ENCODE measurements at places on chromosomes 5 and 9.

- DNase-seq: no peak
Measured at GRCh38 chr5:54469622-54470021, 14.1 kb downstream of the HSPB3 start.

DNA sequence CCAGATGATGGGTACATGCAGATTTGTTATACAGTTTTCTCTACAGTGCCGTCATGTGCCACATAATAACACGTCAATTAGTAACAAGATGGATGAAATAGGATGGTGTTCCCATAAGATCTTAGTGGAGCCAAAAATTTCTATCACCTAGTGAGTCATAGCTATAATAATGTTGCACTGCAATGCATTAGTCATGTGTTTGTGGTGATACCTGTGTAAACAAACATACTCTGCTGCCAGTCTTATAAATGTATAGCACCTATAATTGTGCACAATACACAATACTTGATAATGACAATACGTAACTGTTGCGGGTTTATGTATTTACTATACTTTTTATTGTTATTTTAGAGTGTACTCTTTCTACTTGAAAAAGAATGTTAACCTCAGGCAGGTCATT, 865.4 kb downstream of the MAT2B start:
- DNase-seq: no peak

- DNase-seq: no peak
Measured at GRCh38 chr5:78293851-78294247, 649 bp downstream of the AP3B1 start.

DNA sequence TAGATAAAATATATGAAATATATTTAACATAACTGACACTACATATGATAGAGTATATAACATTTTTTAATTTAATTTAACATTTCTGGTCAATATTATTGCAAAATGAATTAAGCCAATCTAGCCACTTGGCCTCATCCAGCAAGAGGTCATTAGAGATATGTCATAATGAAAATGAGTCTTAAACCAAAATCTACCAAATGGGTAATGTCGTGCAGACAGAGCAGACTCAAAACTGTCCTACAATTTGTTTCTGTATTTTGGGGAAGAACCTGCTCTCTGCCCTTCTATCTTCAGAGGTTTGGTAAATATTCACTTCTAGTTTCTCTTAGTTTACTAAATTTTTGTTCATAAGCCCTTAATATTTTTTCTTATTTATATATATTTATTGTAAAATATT, 61.4 kb downstream of the ARHGEF28 start:
- DNase-seq: no peak

- DNase-seq: no peak
Measured at GRCh38 chr5:161105525-161105924, 253.5 kb upstream of the ATP10B start.

- peak; percentile 30 for DNase-seq
Measured at GRCh38 chr5:116573279-116573701, 1.3 kb downstream of the SEMA6A start.

DNA sequence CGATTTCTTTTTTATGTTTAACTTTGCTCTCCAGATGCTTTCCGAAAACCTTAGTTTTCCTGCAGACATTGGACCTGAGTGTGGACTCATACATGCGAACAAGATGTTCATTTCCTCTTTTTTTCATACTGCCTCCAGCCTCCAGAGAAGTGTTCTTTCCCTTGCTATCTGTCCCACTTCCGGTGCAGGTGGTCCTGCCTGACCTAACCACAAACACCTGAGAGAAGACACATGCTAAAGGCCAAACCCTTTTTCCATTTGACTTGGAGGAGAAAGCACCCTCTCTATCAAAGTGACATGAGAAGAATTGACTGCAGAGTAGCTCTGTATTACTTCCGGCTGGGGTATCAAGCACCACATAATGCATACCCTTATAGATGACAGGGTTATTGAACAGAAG, 334.0 kb downstream of the ARHGEF28 start:
- DNase-seq: no peak

GRCh38 chr5:54315736-54316528, 5.6 kb upstream of the ARL15 start:
- no peak for DNase-seq

- DNase-seq: peak; percentile 33
Measured at GRCh38 chr9:92140074-92140753, 25.0 kb upstream of the SPTLC1 start.

- DNase-seq: peak; percentile 90
Measured at GRCh38 chr5:173616577-173617118, at the start of gene BOD1. TSS of gene BOD1 (minus strand) at chr5:173616650. CDS start at chr5:173616436, 214 bp downstream.

- DNase-seq: no peak
Measured at GRCh38 chr9:69885474-69885929, 64.9 kb downstream of the CFAP95 start.

DNA sequence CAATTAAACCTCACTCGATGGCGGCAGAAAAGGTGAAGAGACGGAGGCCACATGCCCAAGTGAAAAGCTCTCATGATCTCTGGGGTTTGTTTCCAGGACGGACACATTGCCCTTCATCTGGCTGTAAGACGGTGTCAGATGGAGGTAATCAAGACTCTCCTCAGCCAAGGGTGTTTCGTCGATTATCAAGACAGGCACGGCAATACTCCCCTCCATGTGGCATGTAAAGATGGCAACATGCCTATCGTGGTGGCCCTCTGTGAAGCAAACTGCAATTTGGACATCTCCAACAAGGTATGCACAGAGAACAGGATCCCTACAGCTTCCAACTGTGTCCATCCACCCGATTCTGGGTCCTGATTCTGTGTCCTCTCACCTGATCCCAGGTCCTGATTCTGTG, 74.5 kb upstream of the CTSL start:
- no peak for DNase-seq

GRCh38 chr5:93899026-93899600, 157.7 kb upstream of the POU5F2 start:
- no peak for DNase-seq

GRCh38 chr9:105026451-105026850, 98.5 kb upstream of the ABCA1 start:
- no peak for DNase-seq

DNA sequence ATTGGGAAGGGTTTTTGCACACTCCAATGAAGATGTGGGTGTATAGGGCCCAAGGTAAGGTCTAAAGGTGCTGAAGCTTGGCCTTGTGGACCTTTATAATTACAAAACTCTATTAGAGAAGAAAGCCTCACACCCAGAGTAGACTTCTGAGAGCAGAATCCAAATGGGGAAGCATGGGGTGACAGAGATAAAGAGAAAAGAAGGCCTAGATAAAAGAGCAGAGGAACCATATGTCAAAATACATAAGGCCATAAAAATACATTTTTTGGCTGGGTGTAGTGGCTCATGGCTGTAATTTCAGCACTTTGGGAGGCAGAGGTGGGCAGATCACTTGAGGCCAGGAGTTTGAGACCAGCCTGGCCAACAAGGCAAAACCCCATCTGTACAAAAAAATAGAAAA, 27.4 kb upstream of the TCERG1 start:
- DNase-seq: no peak

GRCh38 chr5:127430627-127431026, 86.8 kb upstream of the PRRC1 start:
- DNase-seq: no peak

DNA sequence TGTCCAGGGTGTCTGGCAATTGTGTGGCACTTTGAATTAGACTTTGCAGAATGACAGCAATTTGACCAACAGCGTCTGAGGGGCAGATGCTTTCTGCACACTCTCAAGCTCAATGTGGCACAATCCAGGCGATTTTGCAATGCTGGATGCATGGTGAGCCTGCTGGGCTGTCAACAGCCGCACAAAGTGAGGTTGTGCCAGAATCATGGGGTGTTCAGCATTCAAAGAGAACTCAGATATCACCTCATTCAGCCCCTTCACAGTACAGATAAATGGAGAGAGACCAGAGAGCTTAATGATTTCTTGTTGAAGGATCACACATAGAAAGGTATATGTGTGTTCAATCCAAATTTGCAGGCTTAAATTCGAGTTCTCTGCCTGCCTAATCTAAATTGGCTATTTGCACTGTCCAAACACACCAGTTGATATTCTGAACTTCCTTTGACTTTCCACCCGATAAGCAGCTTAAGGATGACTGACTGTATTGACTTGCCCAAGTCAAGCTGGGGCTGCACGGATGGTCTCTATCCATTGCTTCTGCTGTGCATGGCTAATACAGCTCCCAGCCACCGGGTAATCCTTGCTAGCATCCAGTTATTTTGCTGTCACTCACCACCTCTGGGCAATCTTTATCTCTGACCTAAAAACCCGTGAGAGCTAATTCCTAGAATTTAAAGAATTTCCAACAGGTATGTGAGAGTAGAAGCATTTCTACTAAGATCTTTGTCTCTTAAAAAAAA, 157.9 kb upstream of the TAS2R1 start:
- DNase-seq: no peak

DNA sequence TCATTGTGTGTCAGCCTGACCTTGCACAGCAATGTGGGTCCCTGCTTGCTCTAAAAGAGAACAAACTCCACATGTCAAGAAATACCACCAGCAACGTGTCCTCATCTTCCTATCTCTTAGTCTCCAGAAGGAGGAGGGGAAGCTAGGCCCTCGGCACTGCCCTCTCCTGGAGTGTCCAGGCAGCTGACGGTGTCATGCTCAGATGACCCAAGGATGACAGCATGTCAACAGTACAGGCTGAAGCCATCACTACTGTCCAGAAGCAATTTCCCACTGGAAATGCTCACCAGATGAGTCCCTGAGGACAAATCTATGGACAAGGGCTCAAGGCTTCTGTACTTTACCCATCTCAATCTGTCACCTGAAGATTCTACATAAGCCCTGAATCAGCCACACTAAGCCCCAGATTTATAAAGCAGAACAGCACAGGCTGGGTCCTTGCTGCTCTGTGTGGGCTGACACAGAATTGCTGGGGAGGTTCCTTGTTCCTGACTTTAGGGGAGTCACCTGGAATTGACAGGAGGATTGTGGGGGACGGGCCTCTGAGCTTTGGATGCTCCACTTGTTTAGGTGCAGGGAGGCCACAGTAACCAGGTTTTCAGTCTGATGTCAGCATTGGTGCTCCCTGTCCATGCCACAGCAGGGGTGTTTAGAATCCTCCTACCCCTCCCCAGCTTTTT, 210.2 kb downstream of the DAB2IP start:
- no peak for DNase-seq

DNA sequence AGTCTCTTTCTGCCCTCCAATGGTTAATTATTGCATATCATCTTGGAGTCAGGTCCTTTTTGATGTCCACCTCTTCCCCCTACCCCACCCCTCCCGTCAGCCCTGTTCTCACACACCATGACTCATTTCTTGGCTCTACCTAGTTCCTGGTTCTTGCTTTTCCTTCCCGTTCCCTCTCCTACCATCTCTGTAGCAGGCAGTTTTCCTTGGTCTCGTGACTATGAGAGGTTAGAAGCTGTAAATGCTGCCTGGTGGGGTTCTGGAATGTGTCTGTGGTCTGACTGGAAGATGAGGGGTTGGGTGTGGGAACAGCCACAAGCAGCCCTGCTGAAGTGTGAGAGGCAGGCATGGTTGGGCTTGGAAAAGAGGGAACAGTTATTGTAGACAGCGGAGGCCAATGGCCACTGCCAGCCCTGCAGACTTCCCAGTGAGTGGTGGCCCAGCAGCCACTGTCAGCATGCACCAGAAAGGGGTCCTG, 18.2 kb downstream of the SLC22A5 start:
- no peak for DNase-seq
